ENCODE measurements at places on chromosomes 5 and 9.

- DNase-seq, result no peak
These were observed 507 bp downstream of the CTNND2 start for GRCh38 chr5:11903614-11904264.

- DNase-seq, result peak; percentile 29
These were observed 27.1 kb upstream of the MYORG start for GRCh38 chr9:34403554-34404380.

GRCh38 chr9:4514252-4515128 lies 24.2 kb downstream of the SLC1A1 start:
- no peak for DNase-seq

DNA sequence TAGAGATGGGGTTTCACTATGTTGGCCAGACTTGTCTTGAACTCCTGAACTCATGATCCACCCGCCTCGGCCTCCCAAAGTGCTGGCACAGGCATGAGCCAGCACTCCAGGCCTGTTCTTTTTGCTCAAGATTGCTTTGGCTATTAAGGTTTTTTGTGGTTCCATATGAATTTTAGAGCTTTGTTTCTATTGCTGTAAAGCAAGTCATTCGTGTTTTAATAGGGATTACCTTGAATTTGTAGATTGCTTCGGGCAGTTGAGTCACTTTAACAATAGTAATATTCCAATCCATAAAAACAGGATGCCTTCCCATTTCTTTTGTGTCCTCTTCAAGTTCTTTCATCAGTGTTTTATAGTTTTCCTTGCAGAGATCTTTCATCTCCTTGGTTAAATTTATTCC lies 22.1 kb downstream of the C6 start:
- no peak for DNase-seq

DNA sequence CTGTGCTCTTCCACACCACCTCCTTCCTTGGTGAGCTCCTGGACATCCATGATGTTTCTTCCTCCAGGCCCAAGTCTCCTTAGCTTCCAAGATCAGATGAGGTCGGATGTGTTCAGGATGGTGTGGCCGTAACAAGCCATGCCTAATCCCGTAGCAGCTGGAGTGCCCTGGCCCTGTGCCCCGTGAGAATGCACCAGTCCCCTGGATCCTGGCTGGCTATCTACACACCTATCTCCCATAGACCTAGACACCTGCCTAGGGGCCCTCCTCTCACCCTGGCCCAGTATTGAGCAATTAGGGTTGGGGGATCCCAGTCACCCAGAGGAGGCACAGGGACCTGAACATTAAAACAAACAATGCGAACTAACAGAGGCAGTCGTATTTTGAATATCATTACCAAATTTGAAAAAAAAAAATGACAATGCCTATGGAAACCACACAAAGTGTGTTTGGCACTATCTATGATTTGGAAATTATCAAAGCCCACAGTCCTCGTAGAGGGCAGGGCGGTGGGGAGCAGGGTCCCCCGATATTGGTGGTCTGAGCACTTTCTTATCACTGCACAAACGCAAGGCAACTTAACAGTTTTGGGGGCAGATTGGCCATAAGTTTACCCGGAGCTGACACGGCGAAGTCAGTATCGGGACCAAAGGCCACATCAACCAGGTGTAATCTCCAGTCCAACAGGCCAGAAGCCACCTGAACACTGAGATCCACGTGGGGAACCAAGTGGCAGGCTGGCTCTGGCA lies 13.2 kb downstream of the ENG start:
- DNase-seq, result no peak

DNA sequence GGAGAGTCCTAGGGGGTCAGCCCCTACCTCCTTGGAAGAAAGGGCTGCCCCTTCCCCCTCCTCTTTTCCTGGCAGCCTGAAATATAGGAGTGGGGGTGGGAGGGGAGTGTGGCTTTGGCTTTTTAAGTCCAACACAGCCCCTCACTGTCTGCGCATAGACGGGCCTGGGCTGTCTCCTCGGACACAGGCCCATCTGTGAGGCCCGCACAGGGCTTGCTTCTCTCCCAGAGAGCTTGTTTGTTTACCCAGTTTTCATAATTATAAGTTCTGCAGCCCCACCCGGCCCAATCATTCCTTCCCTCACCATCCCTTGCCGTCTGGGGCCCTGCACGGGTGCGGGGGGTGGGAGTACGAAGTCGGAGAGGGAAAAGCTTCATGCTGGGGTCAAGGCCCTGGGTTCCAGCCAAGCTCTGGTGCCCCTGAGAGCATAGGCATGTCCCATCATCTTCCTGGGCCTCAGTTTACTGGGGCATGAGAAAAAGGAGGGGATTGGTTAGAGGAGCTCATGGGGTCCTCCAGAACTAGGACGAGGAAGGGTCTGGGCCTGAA lies 54.0 kb upstream of the STXBP1 start:
- no peak for DNase-seq

DNA sequence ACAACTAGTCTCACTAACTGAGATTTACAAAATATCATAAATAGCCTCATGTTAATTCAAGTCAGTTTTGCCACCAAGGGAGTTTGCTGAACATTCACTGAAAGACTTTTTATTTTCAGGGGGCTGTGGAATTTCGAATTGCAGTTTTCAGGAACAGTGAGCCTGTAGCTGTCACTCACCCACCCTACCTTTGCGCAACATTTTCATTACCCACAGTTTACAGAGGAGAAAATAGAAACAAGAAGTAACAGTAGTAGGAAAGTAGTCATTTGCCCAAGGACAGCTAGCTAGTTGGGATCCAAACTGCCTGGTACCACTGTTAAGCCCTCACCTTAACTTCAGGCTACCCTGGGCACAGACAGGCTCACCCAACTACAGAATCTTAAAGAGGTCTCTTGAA lies 154.1 kb downstream of the ADAMTS12 start:
- DNase-seq, result no peak

DNA sequence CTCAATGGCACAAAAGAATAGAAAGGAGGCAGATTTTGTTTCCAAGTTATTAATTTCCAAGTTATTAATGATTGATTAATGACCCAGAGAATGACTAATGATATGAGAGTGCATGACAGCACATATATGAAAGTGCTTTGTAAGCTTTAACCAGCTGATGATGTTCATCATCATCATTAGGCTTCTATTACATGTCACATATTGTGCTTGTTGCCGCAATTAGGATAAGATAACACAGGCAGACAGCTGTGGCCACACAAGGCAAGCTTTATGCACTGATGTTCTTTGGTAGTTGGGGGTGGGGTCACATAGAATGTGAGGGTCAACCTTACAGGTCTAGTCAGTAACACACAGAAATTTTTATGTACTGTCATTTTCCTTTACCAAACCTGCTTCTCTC lies 219.7 kb downstream of the TRPM3 start:
- no peak for DNase-seq

GRCh38 chr5:66655395-66656324 lies 59.5 kb downstream of the MAST4 start:
- DNase-seq, result no peak

GRCh38 chr5:89342106-89342876 lies 459.3 kb upstream of the MEF2C start:
- no peak for DNase-seq

DNA sequence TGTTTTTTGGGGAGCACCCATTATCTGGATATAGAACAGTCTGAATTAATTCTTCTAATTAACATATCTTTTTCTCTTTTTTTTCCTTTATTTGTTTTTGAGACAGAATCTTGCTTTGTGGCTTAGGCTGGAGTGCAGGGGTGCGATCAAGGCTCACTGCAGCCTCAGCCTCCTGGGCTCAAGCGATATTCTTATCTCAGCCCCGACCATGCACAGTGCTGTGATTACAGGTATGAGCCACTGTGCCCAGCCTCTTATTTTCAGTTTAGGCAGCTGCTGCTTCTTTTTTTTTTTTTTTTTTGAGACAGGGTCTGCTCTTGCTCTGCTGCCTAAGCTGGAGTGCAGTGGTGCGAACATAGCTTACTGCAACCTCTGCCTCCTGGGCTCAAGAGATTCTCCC lies 20.2 kb downstream of the UBE2R2 start:
- no peak for DNase-seq

DNA sequence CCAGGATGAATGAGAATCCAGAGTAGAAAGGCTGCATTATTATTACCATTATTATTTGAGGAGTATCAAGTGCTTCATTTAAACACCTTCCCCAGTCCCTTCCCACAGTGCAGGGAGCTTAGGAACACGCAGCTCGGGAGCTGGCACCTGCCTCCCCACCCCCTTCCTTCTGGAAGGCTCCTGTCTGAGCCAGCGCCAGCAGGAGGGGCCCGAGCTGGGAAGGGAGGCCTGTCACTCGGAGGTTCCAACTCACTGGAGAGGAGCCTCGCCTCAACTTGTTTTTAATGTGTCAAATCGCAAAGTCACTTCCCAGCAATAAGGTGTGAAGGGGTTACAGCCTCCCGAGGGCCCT lies 156.4 kb upstream of the IRX4 start:
- DNase-seq, result no peak

DNA sequence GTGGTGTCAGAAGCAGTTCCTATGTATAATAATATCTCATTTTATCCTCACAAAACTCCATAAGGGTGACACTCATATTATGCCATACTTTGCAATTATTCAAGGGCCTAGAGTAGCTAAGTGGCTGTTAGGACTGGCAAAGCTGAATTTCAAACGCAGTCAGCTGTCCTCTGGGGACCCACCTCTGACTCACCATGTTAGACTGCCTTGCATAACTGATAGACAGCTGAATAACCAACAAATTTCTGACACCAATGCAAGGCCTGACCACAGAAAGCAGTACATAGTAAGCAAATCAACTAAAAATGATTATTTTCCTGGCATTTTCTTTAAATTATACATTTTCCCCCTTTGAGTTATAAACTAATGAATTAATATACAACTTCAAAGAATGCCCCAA lies 251.6 kb upstream of the PTGER4 start:
- DNase-seq, result no peak

DNA sequence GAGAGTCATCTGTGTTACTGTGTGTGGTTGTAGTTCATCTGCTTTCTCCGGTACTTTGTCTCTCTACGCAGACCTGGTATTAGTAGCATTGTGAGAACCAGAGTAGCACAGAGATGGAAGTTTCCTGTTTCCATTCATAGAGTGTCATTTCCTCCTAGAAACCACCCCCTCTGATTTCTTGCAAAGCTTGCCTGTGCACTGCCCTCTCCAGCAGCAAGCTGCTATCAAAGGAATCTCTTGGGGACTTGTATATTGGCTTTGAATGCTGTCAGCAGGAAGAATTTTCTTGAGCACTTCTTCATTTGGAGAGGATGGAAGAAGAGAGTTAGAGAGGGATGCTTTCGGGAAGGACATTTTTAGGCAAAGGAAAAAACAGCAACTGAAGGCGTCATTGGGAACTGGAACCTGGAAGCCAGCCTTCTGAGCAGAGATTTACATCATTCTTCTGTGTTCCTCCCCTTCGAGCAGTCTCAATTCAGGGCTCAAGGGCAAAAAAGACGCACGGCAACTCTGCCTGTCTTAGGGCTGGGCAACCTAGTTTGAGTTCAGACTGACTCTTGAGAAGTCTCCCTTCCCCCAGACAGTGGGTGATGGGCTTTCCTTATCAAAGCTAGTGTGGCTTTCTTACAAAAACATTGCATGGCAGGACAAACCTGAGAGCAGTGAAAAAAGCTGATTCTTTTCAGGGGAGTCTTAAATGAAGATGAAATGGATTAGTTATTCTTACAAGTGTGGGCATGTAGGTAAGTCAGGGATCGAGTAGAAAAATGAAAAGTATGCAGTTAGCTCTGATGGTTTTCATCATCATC lies 226.3 kb downstream of the AOPEP start:
- peak; percentile 3 for DNase-seq

All from activated CD4-positive, alpha-beta T cell treated with anti-CD3 and anti-CD28 coated beads for 4 hours (primary cell).